Adrenal gland (tissue), 19 donors: ENCODE measurements at places on chromosomes 11 and 22. TPM values are rescaled to one million over a fixed set of nuclear protein-coding genes. Genes with fewer than 3 reads are reported as not detected.

- no peak for DNase-seq
These were observed 24.9 kb downstream of the CTSC start for GRCh38 chr11:88312628-88313027.

GRCh38 chr11:75597636-75598035 is 35.6 kb downstream of the SERPINH1 start:
- DNase-seq: no peak

GRCh38 chr11:103086461-103086860 is 5.5 kb downstream of the DCUN1D5 start:
- DNase-seq: no peak

- peak; percentile 89 for DNase-seq
These were observed 16.9 kb downstream of the TSPAN4 start for GRCh38 chr11:859394-860131.

DNA sequence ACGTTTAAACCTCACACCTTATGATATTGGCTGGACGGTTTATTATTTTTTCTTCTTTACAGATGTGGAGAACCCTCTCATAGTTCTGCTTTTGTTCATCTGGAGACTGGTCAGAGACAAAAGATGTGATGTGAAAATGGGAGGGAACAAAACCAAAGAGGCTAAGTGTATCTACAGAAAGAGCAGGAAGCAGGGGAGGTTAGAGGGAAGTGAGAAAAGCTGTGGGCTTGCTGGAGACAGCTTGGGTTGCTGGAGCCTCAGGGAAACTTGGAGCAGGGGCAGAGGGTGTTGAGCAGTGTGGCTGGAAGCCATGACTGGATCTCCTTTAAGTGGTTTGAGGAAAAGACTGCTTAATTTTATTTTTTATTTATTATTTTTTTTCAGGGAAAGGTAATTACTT is 79.0 kb upstream of the SNX19 start:
- DNase-seq: no peak

- DNase-seq: no peak
These were observed 824 bp downstream of the THAP7 start for GRCh38 chr22:21000987-21001600.

OR10A2 gene
- not detected for total RNA-seq
